Stimulated activated CD4-positive, alpha-beta T cell treated with anti-CD3 and anti-CD28 coated beads, Interleukin-1b, Interleukin-23, amount 100 ng/mL, for 4 hours (primary cell): ENCODE measurements at places on chromosomes 12 and 14.

DNA sequence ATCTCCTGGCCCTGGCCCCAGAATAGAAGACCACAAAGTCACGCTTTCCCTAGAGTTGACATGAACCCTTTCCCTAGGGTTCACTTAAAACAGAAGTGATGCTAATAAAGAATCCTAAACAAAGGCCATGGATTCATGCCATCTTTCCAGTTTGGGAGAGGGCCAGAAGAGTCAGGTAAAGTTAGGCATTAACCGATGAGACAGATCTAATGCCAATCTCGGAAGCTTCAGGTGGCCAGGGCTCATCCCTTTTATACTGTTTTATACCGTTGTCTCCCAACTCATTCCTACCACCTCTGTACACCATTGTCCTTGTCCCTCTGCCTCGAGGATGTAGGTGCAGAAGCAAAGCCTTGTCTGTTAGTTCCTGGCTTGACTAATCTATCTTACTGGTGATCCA is 22.8 kb upstream of the ACTR10 start:
- no peak for DNase-seq

DNA sequence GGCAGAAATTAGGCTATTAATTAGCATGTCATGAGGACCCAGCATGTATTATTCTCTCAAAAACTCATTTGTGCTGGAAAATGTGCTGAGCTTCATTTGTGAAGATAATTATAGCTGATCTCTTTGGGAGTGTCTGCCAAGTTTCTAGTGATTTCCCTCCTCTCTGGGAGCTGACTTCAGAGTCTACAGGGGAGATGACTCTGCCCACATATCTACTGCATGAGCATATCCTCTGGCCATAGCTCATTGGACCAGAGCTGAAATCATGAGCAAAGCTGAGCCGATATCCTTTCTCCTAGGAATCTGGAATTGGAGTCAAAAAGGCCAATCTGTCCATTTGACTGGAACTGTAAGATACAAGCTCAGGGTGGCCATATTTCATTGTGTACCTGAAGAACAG is 5.9 kb downstream of the CCDC198 start:
- DNase-seq = no peak

GRCh38 chr14:67757175-67757574 is 55.5 kb downstream of the RDH12 start:
- DNase-seq = no peak

- no peak for DNase-seq
Observed at GRCh38 chr14:23366426-23366921, 1.5 kb upstream of the EFS start.

- DNase-seq = no peak
Observed at GRCh38 chr14:50270932-50271331, 39.6 kb upstream of the SOS2 start.

GRCh38 chr14:39991041-39991440 is 558.8 kb upstream of the FBXO33 start:
- no peak for DNase-seq

- no peak for DNase-seq
Observed at GRCh38 chr14:80695869-80696268, 245.7 kb downstream of the CEP128 start.
